ENCODE measurements at places on chromosomes 4 and X. TPM values are rescaled to one million over a fixed set of nuclear protein-coding genes. Genes with fewer than 3 reads are reported as not detected.

Gene LUZP4
- total RNA-seq, result not detected

Gene SPANXN3
- not detected for total RNA-seq

Gene AFAP1
- 88.9 TPM for total RNA-seq

Gene P2RY10
- total RNA-seq, result not detected

DNA sequence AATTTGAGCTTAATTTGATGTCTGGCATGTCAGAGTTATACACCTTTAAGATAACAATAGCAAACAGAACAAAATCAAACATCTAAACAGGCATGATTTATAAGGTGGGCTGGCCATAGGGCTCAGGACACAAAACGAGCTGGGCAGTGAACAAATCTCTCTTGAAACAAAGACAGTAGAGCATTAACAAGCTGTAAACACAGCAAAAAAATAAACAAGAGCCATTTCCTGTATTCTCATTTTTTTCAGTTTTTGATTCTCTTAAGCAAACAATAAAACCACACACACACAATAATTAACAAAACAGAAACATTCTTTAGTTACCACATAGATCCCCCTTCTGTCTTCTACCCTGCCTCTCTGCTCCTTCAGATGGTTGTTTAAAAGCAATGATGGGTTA lies 68.3 kb upstream of the TMEM150C start:
- no peak for DNase-seq

DNA sequence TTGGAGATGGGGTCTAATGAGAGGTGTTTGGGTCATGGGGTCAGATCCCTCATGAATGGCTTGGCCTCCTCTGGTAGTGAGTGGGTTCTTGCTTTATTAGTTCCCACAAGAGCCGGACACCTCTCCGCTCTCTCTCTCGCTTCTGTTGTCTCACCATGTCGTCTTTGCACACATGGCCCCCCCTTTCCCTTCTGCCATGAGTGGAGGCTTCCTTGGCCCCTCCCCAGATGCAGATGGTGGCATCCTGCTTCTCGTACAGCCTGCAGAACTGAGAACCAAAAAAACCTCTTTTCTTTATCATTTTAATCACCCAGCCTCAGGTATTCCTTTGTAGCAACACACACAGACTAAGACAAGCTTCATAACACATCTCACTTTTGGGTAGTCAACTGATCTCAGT lies 49.6 kb upstream of the SPRY1 start:
- DNase-seq, result no peak

DNA sequence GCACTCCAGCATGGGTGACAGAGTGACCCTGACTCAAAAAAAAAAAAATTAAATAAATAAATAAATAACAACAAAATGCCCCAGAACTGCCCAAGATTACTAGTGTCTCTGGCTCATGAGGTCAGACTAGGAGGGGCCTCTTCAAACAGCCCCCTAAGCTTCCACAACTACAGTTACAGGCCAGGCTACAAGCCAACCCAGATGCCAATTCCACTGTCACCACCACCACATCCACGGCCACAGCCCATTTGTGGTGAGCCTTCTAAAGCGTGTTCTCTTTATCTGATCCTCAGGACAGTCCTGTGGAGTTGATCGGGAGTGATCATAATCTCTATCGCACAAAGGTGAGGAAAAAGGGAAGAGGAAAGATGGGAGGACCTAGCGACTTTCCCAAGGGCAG lies 36.6 kb downstream of the IGFBP7 start:
- DNase-seq, result no peak

- no peak for DNase-seq
These were observed 38.9 kb downstream of the NOP14 start for GRCh38 chr4:2924286-2924685.

- DNase-seq, result no peak
These were observed 29.8 kb upstream of the STOX2 start for GRCh38 chr4:183875251-183875825.

All from stomach (tissue), 19 donors.